Endothelial cell (in vitro differentiated cells): ENCODE measurements at places on chromosomes 1 and 21. TPM values are rescaled to one million over a fixed set of nuclear protein-coding genes. Genes with fewer than 3 reads are reported as not detected.

SYT14 gene
- total RNA-seq = 9.7 TPM

TCP10L gene
- 0.31 TPM for total RNA-seq

CFAP126 gene
- total RNA-seq = not detected

PIP5K1A gene
- 75.9 TPM for total RNA-seq

GRCh38 chr1:155083865-155084721, 5.5 kb downstream of the EFNA3 start:
- H3K4me1 ChIP-seq = peaks cover 30% of the 10 kb centered on the region
- H3K27ac ChIP-seq = peak overlapping the region; percentile 82
- peaks cover 40% of the 10 kb centered on the region for H3K27me3 ChIP-seq
- peaks cover 18% of the 10 kb centered on the region for H3K36me3 ChIP-seq
- no peak for DNase-seq
- peak overlapping the region; percentile 92 for H3K4me3 ChIP-seq

GRCh38 chr1:183635099-183635605, 431 bp downstream of the ARPC5 start:
- peaks cover 29% of the 10 kb centered on the region for H3K4me1 ChIP-seq
- peaks cover 5% of the 10 kb centered on the region for H3K27me3 ChIP-seq
- H3K27ac ChIP-seq = peak overlapping the region; percentile 97
- peak overlapping the region; percentile 99 for H3K4me3 ChIP-seq
- peaks cover 7% of the 10 kb centered on the region for H3K36me3 ChIP-seq
- DNase-seq = peak; percentile 61

- H3K4me1 ChIP-seq = no peaks in the 10 kb centered on the region
- H3K4me3 ChIP-seq = no peak overlapping the region
- H3K27ac ChIP-seq = no peak overlapping the region
- H3K27me3 ChIP-seq = peaks cover 2% of the 10 kb centered on the region
Measured at GRCh38 chr1:244757091-244757939, 78.1 kb upstream of the COX20 start.

GRCh38 chr1:71561729-71562128, 480.9 kb upstream of the ZRANB2 start:
- H3K36me3 ChIP-seq = no peaks in the 10 kb centered on the region
- no peak for DNase-seq
- H3K27me3 ChIP-seq = no peaks in the 10 kb centered on the region
- no peak overlapping the region for H3K27ac ChIP-seq

DNA sequence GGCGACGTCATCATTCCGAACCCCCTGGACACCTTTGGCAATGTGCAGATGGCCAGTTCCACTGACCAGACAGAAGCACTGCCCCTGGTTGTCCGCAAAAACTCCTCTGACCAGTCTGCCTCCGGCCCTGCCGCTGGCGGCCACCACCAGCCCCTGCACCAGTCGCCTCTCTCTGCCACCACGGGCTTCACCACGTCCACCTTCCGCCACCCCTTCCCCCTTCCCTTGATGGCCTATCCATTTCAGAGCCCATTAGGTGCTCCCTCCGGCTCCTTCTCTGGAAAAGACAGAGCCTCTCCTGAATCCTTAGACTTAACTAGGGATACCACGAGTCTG, 10.0 kb downstream of the PROX1 start:
- peaks cover 2% of the 10 kb centered on the region for H3K4me1 ChIP-seq
- H3K36me3 ChIP-seq = peaks cover 16% of the 10 kb centered on the region
- H3K27me3 ChIP-seq = peaks cover 4% of the 10 kb centered on the region
- peak overlapping the region; percentile 28 for H3K4me3 ChIP-seq
- DNase-seq = no peak

GRCh38 chr1:113874012-113874879, 2.7 kb upstream of the PTPN22 start:
- DNase-seq = no peak
- H3K36me3 ChIP-seq = no peaks in the 10 kb centered on the region
- no peak overlapping the region for H3K4me3 ChIP-seq

- H3K27me3 ChIP-seq = no peaks in the 10 kb centered on the region
- no peak overlapping the region for H3K27ac ChIP-seq
- peaks cover 6% of the 10 kb centered on the region for H3K36me3 ChIP-seq
- H3K4me3 ChIP-seq = no peak overlapping the region
Measured at GRCh38 chr21:40472013-40472412, 374.9 kb downstream of the DSCAM start.

DNA sequence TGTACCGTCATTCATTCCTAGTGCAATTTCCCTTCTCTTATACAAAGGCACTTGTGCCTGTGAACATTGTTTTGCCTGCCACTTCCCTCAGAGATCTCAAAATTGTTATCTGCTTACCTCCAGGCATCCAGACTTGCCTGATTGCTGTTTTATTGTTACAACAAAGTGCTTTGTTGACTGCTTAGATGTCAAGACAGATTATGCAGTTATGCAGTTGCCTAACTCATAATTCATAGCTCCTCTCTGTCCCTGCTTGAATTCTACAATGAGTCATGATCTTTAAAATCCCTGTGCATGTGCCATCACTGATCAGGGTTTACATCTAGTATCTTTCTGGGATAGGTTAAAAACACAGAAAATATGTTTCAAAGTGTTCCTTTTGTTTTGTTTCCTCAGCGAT, 24.5 kb downstream of the CXADR start:
- peaks cover 3% of the 10 kb centered on the region for H3K36me3 ChIP-seq
- H3K27me3 ChIP-seq = peaks cover 4% of the 10 kb centered on the region
- H3K4me1 ChIP-seq = peaks cover 26% of the 10 kb centered on the region
- H3K27ac ChIP-seq = peak overlapping the region; percentile 88
- DNase-seq = no peak

- no peaks in the 10 kb centered on the region for H3K4me1 ChIP-seq
- H3K36me3 ChIP-seq = no peaks in the 10 kb centered on the region
- DNase-seq = no peak
- H3K27ac ChIP-seq = no peak overlapping the region
- H3K27me3 ChIP-seq = peaks cover 2% of the 10 kb centered on the region
- no peak overlapping the region for H3K4me3 ChIP-seq
Measured at GRCh38 chr1:205028924-205029323, 14.1 kb upstream of the CNTN2 start.

DNA sequence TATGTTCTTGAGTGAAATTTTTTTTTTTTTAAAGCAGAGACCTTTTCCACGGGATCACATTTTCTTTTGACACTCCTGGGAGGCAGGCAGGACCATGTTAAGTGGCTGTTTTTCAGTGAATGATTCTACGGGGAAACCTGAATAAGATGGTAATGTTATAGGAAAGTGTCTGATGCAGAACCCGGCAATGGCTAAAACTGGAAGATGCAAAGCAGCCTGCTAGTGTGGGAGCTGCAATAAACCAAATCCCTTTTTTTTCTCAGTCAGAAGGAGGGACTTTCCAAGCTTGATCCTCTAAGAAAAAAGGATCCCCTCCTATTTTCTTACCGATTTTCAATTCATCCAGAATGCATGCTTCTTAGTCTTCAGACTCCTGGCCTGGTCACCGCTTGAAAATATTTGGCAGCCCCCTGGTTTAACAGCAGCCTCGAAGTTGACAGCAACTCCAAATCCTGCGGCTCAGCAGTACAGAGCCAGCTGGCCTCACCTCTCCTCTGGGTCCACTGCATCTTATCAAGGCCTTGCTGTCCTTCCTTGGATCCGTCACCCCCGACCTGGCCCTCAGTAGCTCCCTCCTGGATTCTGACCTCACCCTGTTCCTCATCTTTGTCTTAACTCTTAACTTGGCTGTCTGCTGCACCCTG, 5.6 kb downstream of the MX2 start:
- DNase-seq = no peak
- H3K4me3 ChIP-seq = no peak overlapping the region
- peaks cover 5% of the 10 kb centered on the region for H3K4me1 ChIP-seq
- no peak overlapping the region for H3K27ac ChIP-seq

DNA sequence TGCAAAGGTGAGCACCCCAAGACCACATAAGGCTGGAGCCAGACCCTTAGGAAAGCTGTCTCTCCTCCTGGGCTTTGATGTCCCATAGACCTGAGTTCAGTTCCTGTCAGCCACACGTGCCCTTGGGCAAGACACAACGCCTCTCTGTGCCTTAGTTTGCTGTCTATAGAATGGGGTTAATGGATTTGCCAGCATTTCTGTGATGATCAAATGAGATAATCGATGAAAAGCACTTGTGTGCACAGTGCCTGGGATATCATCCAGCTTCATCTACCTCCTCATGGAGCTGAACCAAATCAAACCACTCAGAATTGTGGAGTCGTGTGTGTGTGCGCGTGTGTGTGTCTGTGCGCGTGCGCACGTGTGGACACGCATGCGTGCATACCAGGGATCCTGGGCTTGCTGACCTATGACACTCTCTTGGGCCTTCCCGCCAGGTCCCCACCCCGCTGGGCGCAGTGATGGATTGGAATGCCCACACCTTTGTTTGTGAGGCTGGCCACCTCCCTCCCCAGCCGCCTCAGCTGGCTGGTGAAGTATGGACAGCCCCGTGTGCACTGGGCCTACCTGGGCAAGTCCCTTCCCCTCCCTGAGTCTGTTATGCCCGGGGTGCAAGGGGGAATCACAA, 5.2 kb downstream of the TTC22 start:
- H3K4me3 ChIP-seq = no peak overlapping the region
- no peak for DNase-seq
- H3K36me3 ChIP-seq = no peaks in the 10 kb centered on the region
- no peaks in the 10 kb centered on the region for H3K4me1 ChIP-seq
- peaks cover 1% of the 10 kb centered on the region for H3K27me3 ChIP-seq

DNA sequence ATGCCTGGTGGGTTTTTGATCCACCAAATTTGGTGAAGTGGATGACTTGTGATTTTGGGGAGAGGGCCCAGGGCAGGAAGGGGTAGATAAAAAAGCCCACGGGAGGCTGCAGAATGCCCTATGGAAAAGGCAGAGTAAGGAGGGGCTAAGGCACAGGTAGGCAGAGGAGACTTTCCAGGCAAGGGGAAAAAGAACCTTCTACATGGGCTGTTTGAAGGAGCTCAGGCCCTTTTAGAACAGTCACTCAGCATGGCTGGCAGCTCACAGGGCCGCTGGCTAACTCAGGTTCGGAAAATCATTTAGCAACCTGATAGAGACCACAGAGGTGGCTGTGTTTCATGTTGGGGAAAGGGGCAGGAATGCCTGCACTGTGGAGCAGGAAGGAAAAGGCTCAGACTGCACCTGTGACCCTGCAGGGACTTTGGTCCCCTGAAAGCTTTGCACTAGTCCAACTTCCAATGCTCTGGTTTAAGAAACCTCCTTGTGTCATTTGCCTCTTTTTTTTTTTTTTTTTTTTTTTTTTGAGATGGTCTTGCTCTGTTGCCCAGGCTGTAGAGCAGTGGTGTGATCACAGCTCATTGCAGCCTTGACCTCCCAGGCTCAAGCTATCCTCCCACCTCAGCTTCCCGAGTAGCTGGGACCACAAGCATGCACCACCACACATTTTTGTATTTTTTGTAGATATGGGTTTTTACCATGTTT, 58.5 kb upstream of the ENAH start:
- DNase-seq = no peak
- no peaks in the 10 kb centered on the region for H3K36me3 ChIP-seq
- no peaks in the 10 kb centered on the region for H3K4me1 ChIP-seq
- H3K27me3 ChIP-seq = peaks cover 2% of the 10 kb centered on the region

- DNase-seq = no peak
- no peak overlapping the region for H3K27ac ChIP-seq
- no peak overlapping the region for H3K4me3 ChIP-seq
- no peaks in the 10 kb centered on the region for H3K36me3 ChIP-seq
Measured at GRCh38 chr1:195202241-195202640, 1406.0 kb downstream of the KCNT2 start.

DNA sequence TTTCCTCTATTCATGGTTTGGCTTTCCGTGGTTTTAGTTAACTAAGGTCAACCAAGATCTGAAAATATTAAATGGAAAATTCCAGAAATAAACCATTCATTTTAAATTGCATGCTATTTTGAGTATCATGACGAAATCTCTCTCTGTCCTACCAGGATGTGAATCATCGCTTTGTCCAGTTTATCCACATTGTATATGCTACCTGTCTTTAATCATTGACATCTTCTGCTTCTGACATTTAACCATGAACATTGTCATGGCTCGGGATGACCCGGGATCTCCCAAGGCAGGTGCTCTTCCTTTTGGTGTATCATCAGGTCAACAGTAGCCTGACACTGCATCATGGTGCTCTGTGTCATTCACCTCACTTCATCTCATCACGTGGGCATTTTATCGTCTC, 125.5 kb upstream of the HNRNPU start:
- H3K27me3 ChIP-seq = peaks cover 2% of the 10 kb centered on the region
- H3K4me3 ChIP-seq = no peak overlapping the region
- no peak for DNase-seq
- no peaks in the 10 kb centered on the region for H3K4me1 ChIP-seq
- H3K27ac ChIP-seq = no peak overlapping the region

DNA sequence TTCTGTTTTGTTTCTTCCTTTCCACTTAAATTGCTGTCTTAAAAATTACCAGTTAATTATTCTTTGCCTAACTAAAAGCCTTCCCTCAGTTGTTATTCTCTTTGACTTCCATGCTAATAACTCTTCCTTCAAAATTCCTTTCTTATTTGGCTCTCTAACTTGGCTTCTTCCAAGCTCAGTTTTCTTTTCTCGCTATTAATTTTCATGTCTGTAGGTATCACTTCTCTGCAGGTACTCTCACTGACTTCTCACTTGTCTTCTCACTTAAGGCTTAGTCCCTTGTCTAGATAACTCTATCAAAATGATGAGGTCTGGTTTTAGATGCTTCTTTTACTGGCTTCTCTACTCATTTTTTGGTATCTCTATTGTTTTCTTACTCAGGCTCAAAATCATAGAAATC, 10.1 kb downstream of the CDC7 start:
- peaks cover 5% of the 10 kb centered on the region for H3K36me3 ChIP-seq
- H3K4me3 ChIP-seq = no peak overlapping the region
- peak overlapping the region; percentile 74 for H3K27ac ChIP-seq
- peaks cover 31% of the 10 kb centered on the region for H3K4me1 ChIP-seq
- DNase-seq = no peak

GRCh38 chr1:162697140-162697895, 65.1 kb downstream of the DDR2 start:
- no peaks in the 10 kb centered on the region for H3K36me3 ChIP-seq
- H3K27me3 ChIP-seq = peaks cover 1% of the 10 kb centered on the region
- peak overlapping the region; percentile 82 for H3K27ac ChIP-seq
- H3K4me3 ChIP-seq = no peak overlapping the region

DNA sequence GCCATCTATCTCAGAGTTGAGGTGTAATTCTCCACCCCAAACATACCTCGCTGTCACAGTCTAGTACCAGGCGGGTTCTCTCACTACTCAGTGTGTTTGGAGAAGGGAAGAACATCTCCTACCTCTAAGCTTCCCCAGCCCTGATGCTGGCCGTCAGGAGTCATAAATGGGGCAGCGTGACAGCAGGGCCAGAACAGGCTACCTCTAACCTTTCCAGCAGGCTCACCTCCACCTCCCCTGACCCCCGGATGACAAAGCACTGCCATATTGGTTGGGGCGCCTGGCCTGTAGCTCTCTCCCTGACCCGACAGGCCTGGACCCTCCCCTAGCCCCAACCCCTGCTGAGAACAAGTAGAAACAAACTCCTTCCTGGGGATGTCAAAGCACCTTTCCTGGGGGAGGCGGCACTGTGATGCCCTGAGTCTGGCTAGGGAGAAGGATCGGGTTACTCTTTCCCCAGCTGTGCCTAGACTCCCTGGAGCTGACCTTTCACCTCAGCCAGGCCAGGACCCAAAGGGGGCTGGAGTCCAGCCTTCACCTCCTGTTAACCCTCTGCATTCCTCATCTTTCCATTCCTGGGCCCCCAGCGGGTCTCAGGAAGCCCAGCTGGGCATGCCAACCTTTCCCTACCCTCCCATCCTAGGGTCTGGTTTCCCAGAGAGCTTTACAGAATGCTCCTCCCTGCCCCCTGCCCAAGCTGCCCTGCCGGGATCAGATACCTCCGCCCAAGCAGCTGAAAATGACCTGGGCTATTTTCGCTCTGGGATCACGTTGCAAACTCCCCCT, 34.2 kb downstream of the AHDC1 start:
- H3K36me3 ChIP-seq = peaks cover 9% of the 10 kb centered on the region
- H3K4me3 ChIP-seq = no peak overlapping the region
- peak overlapping the region; percentile 33 for H3K27ac ChIP-seq
- H3K4me1 ChIP-seq = peaks cover 67% of the 10 kb centered on the region
- no peak for DNase-seq
- peaks cover 12% of the 10 kb centered on the region for H3K27me3 ChIP-seq
